ENCODE measurements at places on chromosomes 12 and 14.

- DNase-seq, result no peak
Measured at GRCh38 chr14:26872515-26873361, 274.9 kb upstream of the NOVA1 start.

- DNase-seq, result no peak
Measured at GRCh38 chr12:98901189-98901588, 256.1 kb downstream of the APAF1 start.

DNA sequence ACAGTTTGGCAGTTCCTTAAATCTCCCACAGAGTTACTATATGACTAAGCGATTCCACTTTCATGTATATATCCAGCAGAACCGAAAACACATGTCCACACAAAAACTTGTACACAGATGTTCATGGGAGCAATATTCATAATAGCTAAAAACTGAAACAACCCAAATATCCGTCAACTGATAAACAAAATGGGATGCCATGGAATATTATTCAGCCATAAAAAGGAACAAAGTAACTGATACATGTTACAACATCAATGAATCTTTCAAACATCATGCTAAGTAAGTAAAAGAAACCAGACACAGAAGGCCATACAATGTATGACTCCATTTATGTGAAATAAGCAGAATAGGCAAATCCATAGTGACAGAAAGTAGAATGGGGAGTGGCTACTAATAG, 80.2 kb upstream of the GPHB5 start:
- DNase-seq, result no peak

DNA sequence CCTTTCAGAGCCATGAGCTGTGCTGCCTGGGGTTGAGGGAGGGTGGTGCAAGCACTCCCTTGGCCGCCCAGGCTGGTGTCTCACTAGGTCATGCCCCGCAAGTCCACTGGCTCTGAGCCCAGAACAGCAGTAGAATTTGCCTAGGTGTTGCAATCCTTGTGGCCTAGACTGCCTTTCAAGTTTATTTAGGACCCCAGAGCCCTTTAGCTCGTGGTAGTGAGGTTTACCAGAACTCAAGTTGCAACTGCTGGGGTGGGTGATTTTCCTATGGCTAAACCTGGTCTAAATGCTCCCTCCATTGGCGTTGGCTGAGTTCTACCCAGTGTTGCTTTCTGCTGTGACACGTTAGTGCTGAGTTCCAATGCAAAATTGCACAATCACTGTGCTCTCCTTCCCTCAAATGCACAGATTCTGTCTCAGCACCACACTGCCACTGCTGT, 287.2 kb downstream of the BCAT1 start:
- DNase-seq, result no peak

DNA sequence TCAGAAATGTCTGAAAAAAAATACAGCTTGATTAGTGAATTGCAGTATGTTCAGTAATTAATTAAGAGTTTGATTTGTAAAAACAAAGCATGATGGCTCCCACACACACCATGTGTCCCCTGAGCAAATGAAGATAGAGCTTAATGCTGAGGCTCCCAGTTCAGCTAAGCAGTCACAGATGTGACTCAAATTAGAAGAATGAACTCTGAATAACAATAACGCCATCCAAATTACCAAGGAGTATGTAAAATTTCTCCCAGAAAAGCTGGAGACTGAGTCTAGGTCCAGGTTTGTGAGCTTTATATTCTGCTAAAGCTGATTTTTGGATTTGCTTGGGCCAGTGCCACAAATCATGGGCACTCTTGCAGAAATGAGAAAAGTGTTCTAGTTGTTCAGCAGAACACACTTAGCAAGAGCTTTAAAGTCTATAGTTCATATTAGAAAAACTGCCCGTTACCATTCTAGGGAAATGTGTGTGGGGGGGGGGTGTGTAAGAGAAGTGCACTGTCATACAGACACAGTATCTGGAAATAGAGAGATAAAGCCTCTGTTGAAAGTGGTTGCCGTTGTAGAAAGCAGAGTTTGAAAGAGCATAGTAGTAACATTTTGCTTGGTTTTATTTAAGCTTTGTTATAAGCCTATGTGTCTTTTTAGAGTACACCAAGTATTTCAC, 253.1 kb downstream of the BCAT1 start:
- no peak for DNase-seq

Measured in CD4-positive, alpha-beta T cell treated with Interleukin-6 at 100 ng/mL for 8 hours (primary cell).